Urothelium cell line (cell line): ENCODE measurements at places on chromosomes 5 and 9.
A peak's percentile ranks its signal among the peaks of the same experiment; 100 is the strongest.

DNA sequence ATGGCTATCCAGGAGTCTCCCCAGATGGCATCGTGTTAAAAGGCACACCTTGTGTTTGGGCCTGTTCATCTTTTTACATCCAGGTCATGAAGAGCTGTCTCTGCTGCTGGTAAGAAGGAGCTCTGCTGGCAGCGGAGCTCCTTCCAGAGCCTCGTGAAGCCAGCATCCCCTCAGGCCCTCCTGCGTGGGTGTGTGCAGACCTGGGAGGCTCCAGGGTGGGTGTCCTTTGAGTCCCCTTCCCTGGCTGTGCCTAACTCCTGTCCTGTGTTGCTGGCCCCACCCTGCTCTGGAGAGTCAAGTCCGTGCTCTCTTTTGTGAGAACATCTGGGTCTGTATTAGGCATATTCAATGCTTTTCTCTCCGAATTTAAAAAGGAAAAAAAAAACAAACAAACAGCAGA is 149.6 kb upstream of the IRX2 start:
- no peak for DNase-seq

GRCh38 chr5:181217111-181217802 is 5.8 kb upstream of the TRIM41 start:
- DNase-seq = no peak

GRCh38 chr5:58503390-58504046 is 12.3 kb downstream of the GAPT start:
- DNase-seq = no peak

GRCh38 chr5:145014109-145014508 is 821.0 kb downstream of the PRELID2 start:
- DNase-seq = no peak

GRCh38 chr9:128159522-128159783 is 612 bp upstream of the BBLN start:
- DNase-seq = peak; percentile 46

DNA sequence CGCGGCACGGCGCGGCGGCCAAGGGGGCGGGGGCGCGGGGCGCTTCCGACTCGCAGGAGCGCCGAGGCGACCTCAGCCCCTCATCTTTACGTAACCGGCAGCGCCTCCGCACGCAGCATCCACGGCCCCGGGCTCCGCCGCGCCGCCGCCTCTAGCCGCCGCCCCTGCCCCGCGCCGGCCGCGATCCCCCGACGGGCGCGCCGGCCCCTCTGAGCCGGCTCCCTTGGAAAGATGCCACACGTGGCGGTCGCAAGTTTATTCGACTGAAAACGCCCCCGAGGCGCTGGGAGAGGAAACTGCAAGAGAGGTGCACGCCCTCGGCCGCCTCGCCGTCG is 1.0 kb downstream of the KLF9 start:
- peak; percentile 58 for DNase-seq

DNA sequence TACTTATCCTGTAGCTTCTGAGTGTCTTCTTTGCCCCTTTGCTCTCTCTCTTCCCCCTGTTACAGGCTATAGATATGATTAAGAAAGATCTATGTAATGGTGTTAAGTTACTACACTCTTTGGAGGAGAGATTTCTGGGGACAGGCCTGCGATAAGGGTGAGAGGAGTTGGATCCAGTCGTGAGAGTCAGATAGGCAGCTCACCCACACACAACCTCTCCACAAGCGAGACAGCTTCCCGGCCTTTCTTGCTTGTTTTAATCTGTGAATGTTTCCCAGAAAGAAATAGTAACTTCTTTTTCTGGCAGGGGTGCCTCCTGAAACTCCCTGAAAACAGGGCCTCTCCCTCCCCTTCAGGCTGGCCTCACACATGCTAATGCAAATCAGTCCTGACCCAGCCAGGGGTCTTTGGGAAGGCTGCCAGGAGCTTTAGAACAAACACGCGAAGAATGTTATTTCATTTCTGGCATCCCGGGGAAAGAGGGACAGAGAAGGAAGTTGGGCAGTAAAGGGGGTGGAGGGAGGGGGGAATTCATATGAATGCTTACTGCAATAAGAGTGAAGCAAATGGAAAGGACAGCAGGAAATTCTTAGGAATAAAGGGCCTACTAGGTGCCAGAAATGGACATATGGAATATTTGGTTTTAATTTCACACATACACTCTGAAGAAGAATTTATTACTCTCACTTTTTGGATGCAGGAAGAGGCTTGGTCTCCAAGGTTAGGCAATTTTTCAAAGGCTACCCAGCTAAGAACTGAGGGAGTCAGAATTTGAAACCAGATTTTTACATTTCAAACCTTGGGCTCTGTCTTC is 215.8 kb upstream of the TRIM32 start:
- no peak for DNase-seq

DNA sequence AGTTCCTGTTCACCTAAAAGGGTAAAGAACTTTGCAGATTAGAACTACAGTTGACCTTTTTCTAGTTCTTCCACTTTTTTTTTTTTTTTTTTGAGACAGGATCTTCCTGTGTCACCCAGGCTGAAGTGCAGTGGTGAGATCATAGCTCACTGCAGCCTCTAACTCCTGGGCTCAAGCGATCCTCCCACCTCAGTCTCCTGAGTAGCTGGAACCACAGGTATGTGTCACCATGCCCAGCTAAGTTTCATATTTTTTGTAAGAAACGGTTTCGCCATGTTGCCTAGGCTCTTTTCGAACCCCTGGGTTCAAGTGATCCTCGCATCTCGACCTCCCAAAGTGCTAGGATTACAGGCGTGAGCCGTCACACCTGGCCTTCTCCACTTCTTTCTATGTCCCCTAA is 39.7 kb upstream of the TNFAIP8 start:
- DNase-seq = no peak

GRCh38 chr9:74443036-74443750 is 53.9 kb upstream of the RORB start:
- DNase-seq = no peak

DNA sequence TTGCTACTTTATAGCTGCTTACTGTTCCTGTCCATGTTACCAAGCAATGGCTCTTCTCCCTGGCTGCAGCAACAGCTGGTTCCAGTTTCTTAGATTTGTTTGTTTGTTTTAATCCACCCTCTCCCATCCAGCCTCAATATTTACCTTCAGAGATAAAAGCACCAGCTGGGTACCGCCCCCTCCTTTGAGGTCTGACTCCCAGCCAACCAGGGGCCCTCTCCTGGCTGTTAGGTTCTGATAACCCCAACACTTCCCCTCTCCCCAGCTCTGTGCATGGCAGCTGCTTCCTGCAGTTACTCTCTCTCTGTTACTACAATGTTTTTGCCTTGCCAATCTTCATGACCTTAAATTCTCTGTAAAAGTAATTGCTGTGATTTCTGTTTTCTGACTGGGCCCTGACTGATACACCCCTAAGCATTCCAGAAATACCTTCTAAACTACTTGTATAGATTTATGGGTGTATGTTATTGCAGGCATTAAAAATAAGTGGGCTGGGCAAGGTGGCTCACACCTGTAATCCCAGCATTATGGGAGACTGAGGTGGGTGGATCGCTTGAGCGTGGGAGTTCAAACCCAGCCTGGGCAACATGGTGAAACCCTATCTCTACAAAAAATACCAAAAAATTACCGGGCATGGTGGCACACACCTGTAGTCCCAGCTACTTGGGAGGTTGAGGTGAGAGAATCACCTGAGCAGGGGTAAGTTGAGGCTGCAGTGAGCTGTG is 2.6 kb upstream of the GCNT1 start:
- DNase-seq = peak; percentile 30

- DNase-seq = no peak
Observed at GRCh38 chr5:171898386-171898785, 108.1 kb downstream of the FBXW11 start.
